Stimulated activated CD4-positive, alpha-beta T cell treated with anti-CD3 and anti-CD28 coated beads, TNF-alpha, amount 100 ng/mL, for 1 hour (primary cell): ENCODE measurements at places on chromosomes 1 and 21.
A peak's percentile ranks its signal among the peaks of the same experiment; 100 is the strongest.

- peak; percentile 13 for DNase-seq
Observed at GRCh38 chr1:40951943-40952743, 27.4 kb upstream of the CTPS1 start.

DNA sequence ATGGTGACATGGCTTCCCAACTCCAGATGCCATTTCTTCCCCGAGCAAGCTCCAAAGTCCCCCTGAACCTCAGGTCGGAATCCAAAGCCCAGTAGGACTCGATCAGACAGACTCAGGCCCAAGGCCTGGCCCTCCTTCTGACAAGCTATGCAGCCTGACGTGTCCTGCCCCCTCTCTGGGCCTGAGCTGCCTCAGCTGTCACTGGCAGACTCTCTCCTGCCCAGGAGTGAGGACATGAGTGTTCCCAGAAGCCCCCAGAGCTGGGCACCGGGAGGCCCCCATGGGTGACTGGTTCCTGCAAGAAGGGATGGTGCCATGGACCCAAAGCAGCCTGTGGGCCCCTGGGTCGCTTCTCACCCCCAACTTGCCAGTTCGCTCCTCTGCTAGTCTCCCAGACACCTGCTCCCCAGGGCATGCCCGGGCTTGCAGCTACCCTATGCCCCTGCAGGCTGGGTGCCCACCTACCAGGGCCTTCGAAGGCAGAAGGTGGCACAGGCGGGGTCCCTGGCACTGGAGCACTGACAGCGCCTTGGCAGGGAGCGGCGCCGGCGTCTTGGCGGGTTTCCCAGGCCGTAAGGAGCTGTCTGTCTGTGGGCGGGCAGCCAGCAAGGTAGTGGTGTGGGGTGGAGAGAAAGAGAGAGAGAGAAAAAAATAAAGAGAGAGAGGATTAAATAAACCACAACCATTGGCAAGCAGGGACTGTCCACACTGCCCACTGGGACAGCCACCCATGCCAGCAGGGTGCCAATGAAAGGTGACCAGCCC is 2.3 kb downstream of the EDN2 start:
- DNase-seq, result no peak

DNA sequence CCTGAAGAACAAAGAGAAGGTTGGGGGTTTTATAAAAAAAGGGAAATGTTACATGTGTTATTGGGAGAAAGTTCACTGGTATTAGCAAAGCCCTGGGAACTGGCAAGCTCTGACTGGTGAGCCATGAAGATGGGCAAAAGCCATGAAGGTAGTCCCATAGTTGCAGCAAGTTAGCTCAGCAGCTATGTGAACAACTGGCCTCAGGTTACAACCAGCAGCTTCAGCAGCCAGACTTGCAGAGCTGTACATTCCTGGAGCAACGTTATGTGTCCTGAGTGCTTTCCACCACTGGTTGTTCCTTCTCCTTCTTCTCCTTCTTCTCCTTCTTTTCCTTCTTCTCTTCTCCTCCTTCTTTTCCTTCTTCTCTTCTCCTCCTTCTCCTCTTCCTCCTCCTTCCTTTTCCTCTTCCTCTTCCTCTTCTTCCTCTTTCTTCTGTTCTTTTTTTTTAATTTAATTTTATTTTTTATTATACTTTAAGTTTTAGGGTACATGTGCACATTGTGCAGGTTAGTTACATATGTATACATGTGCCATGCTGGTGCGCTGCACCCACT is 56.1 kb upstream of the TLR5 start:
- no peak for DNase-seq

- DNase-seq, result peak; percentile 38
Observed at GRCh38 chr21:44083631-44084291, 23.4 kb upstream of the PWP2 start.

- DNase-seq, result no peak
Observed at GRCh38 chr1:42317308-42317707, 17.7 kb downstream of the FOXJ3 start.

DNA sequence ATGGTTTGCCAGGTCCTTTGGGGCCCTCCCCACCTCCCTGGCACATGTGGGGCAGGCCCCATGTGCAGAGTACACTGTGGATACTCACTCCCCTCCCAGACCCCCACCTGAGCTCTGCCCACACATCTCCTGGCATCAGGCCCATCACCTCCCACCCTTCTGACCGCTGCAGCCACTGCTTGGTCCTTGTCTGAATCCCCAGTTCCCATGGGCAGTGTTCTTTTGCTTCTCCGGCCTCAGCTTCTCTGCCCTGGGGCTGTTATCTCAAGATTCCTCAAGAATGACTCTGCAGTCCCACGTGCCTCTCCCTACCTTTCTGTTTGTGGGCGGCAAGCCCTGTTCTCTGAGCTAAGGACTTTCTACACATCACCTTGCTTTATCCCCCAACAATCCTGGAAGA is 187.7 kb upstream of the EDN2 start:
- DNase-seq, result no peak

- DNase-seq, result no peak
Observed at GRCh38 chr1:119686661-119687060, 25.1 kb upstream of the PHGDH start.

- DNase-seq, result no peak
Observed at GRCh38 chr1:43980255-43981134, 1.5 kb downstream of the B4GALT2 start.

GRCh38 chr21:39842741-39843459 is 24.3 kb upstream of the PCP4 start:
- no peak for DNase-seq

DNA sequence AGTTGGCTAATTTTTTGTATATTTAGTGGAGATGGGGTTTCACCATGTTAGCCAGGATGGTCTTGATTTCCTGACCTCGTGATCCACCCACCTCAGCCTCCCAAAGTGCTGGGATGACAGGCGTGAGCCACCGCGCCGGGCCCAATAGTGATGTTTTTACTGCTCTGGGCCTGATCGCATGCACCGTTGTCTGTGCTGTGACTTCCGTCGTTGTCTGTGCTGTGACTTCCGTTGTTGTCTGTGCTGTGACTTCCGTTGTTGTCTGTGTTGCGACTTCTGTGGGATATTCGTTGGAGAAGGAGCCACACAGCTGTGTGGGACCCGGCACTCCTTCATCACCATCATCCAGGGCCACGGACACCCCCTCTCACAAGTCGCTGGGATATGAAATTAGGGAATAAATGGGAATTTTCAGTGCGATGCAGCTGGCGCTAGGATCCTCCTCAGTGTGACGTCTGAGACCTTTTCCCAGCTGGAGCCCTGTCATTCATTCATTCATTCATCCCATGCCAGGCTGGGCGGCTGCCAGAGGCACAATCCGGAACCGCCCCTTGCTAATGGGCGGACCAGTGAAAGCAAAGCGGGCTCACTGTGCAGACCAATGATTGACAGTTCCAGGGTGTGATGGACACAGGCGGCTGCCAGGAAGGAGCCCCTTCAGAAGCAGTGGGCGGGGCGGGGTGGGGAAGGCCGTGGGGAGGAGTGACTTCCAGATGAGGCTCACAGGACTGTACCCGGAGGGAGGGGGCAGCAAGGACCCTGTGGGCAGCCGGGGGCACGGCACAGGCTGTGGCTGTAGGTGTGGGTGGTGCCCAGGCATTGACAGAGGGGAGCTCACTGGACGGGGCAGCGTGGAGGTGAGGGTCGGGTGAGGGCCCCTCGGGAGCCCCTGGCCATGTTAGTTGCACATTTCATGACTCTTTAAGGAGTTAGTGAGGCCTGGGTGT is 48.9 kb downstream of the PRKCZ start:
- no peak for DNase-seq

DNA sequence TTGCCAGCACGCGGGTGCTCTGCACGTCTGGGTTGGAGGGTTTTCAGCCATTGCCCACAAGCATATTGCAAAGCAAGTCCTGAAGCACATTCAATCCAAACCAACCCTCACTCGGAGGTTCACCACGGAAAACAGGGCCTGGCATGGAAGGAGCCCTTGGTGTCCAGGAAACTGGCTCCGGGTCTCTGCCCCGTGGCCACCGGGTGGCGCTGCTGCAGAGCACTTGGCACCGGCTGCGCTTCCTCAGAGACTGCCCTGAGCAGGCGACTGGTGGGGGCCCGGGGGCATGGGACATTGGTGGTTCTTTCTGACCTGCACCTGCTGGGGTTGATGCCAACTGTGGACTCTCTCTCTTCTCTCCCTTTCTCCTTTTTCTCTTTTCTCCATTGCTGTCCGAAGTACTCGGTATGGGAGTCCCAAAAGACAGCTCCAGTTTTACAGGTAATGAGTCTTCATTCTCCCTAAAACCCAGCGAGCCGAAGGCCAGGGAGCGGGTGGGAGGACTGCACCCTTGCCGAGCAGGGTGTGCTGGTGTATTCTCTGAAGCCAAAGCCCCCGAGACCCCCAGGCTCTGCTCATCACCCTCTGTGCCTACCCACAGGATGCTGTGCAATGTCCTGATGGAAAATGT is 4.1 kb upstream of the KCNAB2 start:
- DNase-seq, result no peak

GRCh38 chr1:39236971-39237370 is 32.5 kb downstream of the MACF1 start:
- DNase-seq, result no peak

GRCh38 chr1:225980005-225980836 is 18.9 kb downstream of the SDE2 start:
- no peak for DNase-seq

GRCh38 chr21:36709030-36709867 is 10.3 kb downstream of the SIM2 start:
- DNase-seq, result no peak

DNA sequence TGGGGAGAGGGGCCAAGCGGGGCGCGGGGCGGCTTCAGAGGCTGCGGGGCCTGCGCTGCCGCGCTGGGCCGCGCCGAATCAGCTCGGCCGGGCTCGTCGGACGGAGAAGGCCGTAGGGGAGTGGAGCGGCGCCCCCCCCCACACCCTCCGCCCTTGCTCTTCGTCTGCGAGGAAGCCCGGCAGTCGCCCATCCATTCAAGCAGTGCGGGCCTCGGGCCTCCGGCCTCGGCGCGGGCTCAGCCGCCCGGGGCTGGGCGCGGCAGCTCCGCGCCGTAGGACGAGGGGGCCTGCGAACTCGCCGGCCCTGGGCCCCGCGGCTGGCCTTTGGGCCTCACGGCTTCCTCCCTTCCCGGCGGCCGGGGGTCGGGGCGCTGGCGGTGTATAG is 564 bp downstream of the CTPS1 start:
- no peak for DNase-seq

DNA sequence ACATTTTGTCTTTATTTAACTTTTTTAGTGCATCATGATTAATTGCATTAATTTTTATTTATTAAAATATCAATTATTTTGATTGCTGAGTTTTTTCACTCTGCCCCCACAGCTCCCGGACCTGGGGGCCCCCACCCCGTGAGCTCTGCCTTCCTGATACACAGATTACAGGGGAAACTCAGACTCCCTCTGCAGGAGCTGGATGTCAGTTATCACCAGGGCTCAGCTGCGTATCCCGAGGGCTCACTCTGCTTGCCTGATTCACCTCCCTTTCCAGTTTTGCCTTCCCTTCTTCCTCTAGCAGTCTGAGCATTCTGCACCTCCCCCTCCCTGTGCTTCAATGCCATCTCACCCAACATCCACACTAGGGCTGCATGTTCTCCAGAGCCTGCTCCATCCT is 98.2 kb downstream of the ATP1A1 start:
- no peak for DNase-seq

- no peak for DNase-seq
Observed at GRCh38 chr1:53639251-53639763, 99.7 kb downstream of the GLIS1 start.

DNA sequence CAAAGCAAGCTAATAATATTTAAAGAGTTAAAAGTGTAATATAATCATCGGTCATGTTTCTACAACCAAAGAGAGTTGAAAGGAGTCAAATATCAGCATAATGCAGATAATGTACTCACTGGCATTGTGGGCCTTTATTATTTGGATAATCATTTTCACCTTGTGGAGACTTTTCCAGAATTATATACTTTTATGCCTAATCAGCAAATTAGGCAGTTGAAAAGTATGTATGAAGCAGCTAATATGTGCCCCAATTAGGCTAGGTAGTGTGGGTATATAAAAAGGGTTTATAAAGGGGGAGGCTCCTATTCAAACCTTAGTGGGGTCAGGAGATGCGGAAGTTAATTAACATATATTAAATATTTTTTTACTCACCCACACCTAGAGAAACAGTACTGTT is 102.8 kb upstream of the HNRNPU start:
- DNase-seq, result no peak

GRCh38 chr1:29465755-29466154 is 229.4 kb downstream of the PTPRU start:
- no peak for DNase-seq

GRCh38 chr1:167342846-167343245 is 122.2 kb downstream of the POU2F1 start:
- no peak for DNase-seq

- no peak for DNase-seq
Observed at GRCh38 chr1:53697721-53698383, 41.1 kb downstream of the GLIS1 start.
